ENCODE measurements at places on chromosomes 3 and 15. TPM values are rescaled to one million over a fixed set of nuclear protein-coding genes. Genes with fewer than 3 reads are reported as not detected.

DNA sequence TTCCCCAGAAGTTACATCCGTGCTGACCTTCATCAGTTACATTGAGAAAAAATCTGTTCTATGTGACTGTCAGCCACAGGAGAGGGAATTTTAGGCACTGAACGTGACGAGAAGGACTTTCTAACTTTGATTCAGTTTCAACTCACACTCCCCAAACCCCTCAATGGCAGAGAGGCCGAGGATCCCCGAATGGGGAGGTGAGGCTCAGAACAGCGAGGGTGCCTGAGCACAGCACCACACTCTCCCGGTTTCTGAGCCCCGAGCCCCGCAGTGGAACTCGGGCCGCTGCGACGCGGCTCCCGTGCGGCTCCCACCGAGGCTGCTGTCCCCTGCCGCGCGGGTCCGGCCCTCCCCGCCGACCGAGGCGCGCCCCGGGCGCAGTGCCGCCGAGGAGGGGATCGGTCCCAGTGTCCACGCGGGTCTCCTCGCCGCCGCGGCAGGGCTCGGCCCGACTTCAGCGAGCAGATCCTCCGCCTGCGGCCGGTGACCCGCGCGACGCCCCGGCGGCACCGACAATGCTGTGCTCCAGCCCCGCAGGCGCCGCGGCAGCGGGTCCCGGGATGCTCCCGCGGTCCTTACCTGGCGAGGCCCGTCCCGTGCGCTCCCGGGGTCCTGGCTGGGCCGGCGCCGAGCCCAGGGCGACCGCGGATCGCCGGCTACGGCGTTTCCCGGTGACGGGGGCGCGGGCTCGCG is 439 bp downstream of the CTXND1 start:
- DNase-seq: no peak

DNA sequence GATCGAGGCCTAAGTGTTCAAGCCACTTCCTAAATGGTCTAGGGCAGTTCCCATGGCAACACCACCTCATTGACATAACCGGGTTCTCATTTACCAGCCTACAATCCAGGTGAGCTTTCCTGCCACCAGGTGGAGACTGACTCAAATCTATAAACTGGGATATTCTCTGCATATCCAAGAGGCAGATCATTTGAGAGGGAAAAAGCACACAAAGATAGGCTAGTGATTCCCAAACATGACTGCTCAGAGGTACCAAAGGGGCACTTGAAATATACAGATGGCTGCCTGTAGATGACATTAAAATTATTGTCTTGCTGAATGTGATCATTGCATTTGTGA is 141.3 kb upstream of the PROK2 start:
- peak; percentile 25 for DNase-seq

- DNase-seq: no peak
Measured at GRCh38 chr3:13037458-13038117, 35.6 kb downstream of the IQSEC1 start.

GRCh38 chr15:89784686-89784960 is 8.5 kb downstream of the MESP2 start:
- no peak for DNase-seq

DNA sequence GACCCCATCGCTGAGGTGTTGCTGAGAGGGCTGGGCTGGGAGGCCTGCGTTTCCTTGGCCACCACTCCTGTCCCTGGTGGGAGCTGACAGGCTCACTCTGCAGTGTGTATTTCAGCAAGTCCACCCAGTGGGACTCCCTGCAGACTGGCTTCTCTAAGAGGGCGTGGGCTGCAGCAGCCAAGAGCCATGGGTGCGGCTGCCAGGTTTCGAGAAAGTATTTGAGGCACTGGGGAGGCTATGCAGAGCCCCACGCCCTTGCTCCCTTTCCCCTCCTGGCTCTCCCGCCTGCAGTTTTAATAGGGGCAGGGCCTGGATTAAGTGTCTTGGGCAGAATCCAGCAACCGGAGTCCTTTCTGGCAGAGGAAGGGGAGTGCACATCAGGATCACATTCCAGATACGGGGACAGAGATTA is 242.1 kb downstream of the THSD4 start:
- DNase-seq: no peak

NR2E3 gene
- 0.70 TPM for polyA plus RNA-seq

DNA sequence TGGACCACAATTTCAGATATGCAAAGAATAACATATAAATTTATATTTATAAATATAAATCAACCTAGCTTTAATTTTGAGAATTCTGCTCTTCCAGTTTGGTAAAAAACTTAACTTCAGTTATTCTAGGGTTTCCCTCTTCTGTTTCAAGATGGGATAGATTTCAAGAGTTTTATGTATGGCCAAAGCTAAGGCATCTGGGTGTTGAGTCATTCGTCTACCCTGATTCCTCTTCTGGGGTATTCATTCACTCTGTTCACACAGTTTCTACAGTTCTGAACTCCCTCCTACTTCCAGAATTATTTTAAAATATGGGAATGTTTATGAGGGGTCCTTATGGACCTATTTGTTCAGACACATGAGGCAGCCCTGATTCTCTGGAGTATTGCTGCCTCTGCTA is 4.2 kb upstream of the FGF7 start:
- no peak for DNase-seq

CILP gene
- 4.1 TPM for polyA plus RNA-seq

- no peak for DNase-seq
Measured at GRCh38 chr3:51879937-51880336, 4.5 kb upstream of the IQCF5 start.

DNA sequence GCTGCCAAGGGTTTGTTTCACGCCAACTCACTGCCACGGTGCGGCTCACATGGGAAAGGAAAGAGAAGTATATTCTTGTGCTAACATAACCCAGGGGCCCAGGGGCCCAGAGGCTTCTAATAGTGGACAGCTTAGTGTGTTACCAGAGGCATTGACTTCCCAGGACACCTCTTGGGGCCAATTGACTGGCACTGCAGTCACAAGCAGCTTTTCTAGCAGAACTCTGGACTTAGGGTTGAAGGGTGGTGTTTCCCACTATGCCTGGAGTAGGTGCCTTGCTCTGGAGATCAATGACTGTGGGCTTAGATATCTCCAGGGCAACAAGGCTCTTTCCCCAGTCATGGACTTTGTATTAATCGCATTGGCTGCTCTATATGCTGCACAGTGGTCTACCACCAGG is 172.7 kb upstream of the KBTBD8 start:
- no peak for DNase-seq
